GF-D8 (cell line): ENCODE measurements at places on chromosomes 11 and 22.

- no peak for DNase-seq
Measured at GRCh38 chr22:32421484-32421883, 9.4 kb upstream of the RTCB start.

DNA sequence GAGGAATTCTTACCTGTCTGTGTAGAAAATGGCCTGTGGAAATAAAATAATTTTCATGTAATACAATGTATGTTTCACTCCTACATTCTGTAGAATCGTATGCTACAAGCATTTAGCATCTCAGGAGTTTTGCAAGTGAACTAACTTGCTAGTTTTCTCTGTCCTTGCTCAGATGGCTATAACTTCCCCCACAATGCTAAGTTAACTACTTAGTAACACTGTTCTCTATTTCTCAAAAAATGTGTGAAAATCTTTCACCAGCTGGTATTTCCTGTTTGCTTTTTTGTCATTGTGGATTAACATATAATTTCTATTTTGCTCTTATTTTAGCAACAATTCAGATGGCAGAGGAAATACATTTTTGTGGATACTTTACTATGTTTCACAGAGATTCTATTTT lies 4.4 kb downstream of the OR4S2 start:
- DNase-seq = no peak

GRCh38 chr22:40196628-40197360 lies 19.1 kb downstream of the TNRC6B start:
- DNase-seq = no peak

DNA sequence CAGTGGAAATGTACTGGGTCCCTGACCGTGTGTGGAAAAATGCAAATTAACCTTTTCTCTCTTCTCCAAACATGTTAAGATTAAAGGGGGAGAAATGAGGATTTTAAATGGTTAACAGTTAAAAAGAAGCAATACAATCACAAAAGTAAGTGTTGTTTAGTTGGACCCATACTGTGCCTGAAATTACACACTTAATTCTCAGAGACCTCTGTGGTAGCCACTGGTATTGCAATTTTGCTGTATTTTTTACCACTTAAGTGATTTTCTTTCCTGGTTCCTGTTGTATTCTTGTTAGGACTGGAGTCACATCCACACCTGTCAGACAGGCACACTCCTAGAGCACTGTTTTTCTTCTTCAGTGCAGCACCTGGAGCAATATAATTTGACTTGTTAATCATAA lies 179.6 kb upstream of the PDGFD start:
- DNase-seq = no peak

DNA sequence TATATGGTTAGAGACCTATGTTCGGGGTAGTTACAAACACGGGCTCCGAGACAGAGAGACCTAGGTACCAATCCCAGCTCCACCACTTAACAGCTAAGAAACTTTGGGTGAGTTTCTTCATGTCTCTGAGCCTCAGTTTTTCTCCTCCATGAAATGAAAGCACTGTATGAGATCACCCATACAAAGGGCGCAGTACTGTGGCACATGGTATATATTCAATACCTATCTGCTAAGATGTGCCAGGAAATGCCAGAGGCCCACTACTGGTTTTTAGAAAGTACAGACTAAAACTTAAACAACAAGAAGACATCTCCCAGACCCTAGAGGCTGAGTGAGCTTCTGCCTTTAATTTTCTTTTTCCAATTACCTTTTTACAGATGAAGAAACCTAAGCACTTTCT lies 69.5 kb downstream of the SLC1A2 start:
- no peak for DNase-seq

DNA sequence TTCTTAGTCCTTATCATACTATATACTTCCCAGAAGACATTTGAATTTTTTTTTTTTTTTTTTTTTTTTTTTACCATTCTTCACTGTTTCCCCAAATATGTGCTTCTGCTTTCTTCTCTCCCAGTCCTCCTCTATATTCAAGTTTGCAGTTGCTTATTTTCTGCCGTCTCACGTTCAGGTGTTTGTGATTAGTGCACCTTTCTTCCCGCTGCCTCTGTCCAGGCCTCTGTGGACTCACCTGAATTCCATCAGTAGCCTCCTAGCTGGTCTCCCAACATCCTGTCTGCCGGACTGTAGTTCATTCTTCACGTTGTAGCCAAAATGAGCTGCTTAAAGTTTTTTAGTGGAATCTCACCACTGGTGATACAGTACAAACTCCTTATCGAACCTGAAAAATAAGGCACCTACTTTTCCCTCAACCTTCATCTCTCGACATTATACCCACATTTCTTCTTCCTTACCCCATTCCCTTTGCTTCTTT lies 795 bp upstream of the MSANTD4 start:
- no peak for DNase-seq

GRCh38 chr22:40509401-40510134 lies 127.0 kb downstream of the MRTFA start:
- peak; percentile 74 for DNase-seq

- DNase-seq = peak; percentile 13
Measured at GRCh38 chr11:75160220-75160757, 9.4 kb downstream of the SLCO2B1 start.

DNA sequence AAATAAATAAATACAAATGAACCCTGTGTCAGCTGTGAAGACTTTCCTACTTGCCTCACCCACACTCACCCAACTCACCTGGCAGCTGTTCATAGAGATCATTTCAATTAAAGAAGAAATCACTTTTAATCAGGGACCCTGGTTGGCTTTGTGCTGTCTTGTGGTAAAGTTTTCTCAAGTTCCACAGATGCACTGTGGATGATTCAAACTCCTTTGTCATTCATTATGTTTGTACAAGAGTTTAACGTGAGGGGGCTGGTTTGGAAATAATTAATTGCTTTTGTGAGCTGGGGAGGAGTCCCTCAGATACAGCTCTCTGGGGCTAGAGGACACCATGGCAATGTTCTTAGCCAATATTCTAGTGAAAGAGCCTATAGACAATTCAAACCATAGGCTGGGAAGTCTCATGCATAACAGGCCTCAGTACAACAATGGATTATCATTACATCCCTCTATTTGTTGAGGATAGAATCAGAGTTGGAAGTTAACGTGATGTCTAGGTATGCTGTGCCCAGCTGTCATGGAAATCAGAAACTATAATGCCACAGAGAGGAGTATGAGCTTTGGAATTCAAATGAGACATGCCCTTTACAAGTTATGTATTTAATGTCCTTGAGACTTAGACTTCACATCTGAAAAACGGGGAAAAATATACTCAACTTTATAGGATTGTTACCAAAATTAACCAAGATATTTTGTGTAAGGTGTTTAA lies 698.5 kb downstream of the KCNA4 start:
- DNase-seq = no peak

GRCh38 chr11:14612694-14613093 lies 30.9 kb upstream of the PDE3B start:
- no peak for DNase-seq

GRCh38 chr11:70098936-70099335 lies 20.8 kb downstream of the ANO1 start:
- no peak for DNase-seq

DNA sequence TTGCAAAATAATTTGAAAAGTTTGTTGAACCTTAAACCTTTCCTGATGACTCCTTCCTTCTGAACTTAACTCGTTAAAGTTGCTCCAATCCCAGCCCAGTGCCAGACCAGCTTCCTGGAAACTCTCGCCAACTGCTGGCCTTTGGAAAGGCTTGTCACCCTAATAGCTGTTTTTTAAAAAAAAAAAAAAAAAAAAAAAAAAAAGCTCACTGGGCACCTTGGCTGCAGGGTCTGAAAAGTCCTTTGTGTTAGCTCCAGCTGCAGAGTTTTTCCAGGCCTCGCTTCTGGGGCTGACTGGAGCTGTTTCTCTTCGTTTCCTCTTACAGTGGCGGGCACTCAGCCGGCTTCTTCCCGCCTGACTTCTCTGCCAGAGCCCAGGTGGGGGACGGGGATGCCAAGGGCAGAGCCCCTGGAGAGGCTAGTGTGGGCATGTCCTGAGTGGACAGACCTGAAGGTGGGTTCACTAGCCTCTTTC lies 25.1 kb downstream of the KCNQ1OT1 start:
- no peak for DNase-seq

GRCh38 chr11:75593286-75593915 lies 31.3 kb downstream of the SERPINH1 start:
- no peak for DNase-seq

- DNase-seq = no peak
Measured at GRCh38 chr11:121452609-121453150, at the start of gene SORL1-AS1. TSS of gene SORL1-AS1 (minus strand) at chr11:121452967.

DNA sequence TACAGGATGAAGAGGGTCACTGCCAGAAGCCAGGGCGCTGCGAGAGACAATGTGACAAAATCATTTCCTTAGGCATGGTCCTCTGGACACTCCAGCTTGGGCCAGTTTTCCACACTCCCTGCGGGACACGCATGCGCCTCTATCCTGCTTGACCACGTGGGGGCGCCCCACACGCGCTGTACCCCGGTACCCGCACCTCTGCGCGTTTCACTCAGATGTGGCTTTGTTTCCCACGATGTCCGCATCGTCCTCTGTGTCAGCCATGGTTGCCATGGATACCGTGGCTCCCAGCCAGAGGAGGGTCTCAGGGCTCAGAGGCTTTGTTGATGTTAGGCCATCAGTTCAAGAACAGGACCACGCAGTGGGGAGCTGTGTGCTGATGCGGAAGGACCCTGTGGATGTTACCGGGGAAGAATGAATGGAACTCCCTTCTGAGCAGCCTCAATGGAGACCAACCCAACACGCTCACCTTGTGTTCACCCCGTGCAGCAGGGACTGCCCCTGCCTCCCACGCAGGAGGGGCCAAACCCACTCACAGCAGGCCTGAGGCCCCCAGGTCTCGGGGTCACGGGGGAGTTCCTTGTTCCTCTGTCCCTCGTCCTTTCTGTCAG lies 101.1 kb upstream of the SLC22A12 start:
- peak; percentile 22 for DNase-seq

DNA sequence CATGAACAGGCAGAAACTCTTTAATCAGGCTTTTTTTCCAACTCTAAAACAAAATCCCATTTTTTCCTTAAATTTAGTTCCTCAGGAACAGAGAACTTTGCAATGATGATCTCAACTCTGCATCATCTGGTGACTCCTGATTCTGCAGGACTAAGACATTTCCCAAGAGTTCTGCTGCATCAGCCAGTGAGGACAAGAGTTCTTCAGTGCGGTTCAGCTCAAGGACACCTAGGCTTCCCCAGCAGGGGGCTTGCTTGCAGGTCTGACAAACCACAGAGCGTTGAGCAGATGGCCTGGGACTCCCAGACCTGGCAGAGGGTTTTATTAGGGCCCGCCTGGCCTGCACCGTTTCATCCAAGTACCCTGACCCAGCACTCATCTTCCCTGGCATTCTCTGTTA lies 6.4 kb downstream of the CDCA5 start:
- DNase-seq = no peak

DNA sequence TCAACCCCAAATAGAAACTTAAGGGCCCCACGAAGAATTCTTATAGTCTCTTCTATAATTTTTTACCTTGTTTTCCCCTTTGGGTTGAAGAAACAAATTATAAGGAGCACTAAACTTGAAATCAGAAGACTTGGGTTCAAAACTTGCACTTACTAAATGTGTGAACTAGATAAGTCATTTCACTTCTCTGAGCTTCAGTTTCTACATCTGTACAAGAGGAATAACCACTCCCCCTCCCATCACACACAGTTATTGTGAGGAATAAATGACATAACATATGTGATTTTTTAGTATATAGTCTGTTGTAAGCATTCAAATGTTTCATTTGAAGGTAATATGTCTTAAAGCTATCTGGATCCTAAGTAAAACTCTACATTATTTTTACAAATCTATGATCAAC lies 78.8 kb downstream of the LIF start:
- DNase-seq = no peak

GRCh38 chr11:76791861-76792260 lies 8.7 kb downstream of the TSKU start:
- DNase-seq = no peak

DNA sequence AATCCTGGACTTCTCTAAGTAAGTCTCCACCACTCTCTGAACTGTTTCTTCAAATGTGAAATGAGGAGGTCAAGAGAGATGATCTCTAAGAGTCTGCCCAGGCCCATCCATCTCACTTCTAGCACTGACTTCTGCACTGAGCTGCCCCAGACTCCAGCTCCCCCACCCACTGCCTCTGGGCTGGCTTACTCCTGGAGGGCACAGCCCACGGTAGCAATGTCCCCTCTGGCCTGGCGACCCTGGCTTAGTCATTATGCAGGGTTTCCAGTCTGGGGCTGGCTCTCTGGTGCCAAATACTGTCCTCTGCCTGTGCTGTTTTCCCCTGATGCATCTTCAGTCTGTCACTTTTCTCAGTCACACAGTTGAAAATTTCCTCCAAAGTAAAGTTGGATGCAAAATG lies 60.9 kb downstream of the PKNOX2 start:
- no peak for DNase-seq

GRCh38 chr11:114821621-114822412 lies 143.5 kb downstream of the NXPE2 start:
- DNase-seq = no peak

- DNase-seq = no peak
Measured at GRCh38 chr11:134027671-134028070, 41.2 kb upstream of the JAM3 start.

DNA sequence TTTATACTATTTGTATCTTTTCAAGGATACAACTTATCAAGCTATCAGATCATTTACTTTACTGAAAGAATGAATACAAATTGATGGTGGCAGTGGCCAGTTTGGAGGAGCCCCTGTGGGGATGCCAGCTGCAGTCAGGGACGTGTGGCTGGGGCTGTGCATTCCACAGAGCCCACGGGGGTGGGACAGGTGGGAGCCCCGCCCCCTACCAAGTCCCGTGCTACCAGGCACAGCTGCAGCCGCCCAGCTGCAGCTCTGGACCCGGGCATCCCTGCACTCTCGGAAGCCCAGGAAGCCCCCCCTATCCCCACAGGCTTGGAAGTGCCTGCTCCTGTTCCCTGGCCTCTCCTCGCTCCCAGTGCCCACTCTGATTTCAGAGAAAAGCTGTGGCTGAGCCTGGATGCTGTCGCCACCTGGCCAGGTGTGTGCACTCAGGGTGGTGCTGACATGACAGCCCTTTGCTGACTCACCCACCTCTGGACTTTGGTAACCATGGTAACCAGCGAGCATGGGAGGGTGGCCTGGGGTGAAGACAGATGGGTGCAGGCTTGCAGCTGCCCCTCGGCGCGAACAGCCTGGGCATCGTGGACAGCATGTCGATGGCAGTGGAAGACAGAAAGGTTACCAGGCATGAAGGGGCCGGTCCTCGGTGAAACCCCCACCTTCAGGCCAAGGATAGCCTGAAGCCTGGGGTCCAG lies 138.1 kb downstream of the SBF2 start:
- no peak for DNase-seq

DNA sequence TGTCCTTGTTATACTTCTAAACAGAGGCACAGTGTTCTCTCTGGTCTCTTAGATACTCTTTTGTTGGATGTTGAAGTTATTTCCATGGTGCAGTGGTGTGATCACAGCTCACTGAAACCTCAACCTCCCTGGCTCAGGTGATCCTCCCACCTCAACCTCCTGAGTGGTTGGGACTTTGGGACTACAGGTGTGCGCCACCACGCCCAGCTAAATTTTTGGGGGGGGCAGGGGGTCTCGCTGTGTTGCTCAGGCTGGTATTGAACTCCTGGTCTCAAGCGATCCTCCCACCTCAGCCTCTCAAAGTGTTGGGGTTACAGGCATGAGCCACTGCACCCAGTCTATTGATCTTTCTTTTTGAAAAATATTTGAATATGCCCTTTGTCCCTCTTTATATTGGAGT lies 14.9 kb downstream of the ZNF74 start:
- DNase-seq = no peak
